ENCODE measurements at places on chromosomes 2 and 18. TPM values are rescaled to one million over a fixed set of nuclear protein-coding genes. Genes with fewer than 3 reads are reported as not detected.

- DNase-seq: peak; percentile 55
Measured at GRCh38 chr2:102185347-102185746, 1.5 kb upstream of the IL1RL2 start.

GRCh38 chr2:162678551-162678950, 160.0 kb downstream of the KCNH7 start:
- no peak for DNase-seq

SLC5A7 gene
- total RNA-seq: not detected

BCL2L11 gene
- total RNA-seq: 16.4 TPM

DNA sequence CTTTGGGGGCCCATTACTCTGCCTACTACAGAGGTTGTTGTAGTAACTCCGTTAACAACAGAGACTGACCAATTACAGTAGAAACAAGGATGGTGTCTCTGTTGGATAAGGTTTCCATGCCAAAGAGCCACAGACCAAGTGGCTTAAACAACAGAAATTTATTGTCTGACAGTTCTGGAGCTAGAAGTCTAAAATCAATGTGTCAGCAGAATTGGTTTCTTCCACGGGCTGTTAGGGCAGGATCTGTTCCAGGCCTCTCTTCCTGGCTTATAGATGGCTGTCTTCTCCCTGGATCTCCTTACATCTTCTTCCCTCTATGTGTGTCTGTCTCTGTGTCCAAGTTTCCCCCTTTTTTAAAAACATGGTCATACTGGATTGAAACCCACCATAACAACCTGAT, 135.3 kb downstream of the AKAIN1 start:
- no peak for DNase-seq

CRYGC gene
- not detected for total RNA-seq

PPIL3 gene
- total RNA-seq: 29.0 TPM

- no peak for DNase-seq
Measured at GRCh38 chr2:95267458-95268210, 6.6 kb upstream of the PROM2 start.

DNA sequence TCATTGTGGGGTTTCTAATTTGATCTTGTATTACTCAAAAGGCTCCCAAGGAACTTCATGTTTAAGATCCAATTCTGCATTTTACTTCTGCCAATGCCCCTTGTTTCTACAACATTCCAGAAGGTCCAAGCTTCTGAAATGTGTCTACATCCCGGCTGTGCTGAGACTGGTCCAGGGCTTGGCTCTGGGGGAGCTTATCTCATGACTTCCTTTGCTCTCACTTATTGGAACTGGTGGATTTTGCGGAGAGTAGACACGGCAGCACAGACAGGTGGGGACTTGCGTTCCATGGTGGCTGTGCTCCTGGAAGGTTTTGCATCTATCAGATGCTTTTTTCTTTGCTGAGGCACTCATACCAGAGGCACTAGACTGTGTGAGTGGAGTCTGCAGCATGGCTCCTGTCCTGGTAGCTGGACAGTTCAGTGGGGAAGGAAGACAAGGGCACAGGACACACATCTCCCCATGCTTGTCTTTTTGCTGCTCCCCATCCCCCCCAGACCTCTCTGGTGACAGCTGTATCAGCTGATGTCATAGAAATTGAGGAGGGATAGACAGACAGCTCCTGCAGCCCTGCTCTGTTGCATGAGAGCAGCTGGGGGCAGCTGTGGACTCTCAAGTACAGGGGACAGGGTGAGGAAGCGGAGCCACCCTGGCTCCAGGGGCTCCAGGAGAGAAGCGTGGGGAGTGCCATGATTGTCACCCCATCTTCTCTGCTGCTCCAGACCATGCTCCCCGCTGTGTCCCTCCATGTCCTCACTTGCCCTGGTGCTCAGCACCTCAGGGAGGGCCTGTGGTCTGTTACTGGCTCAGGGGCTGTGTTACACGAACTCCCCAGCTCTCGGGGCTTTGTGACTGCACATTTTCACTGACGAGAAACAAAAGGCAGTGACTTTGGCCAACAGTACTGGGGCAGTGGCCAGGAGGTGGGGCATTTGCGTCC, 46.0 kb downstream of the ACAA2 start:
- no peak for DNase-seq

GRCh38 chr2:652881-653480, 24.2 kb downstream of the TMEM18 start:
- DNase-seq: no peak

- DNase-seq: no peak
Measured at GRCh38 chr18:43868497-43868995, 591.3 kb upstream of the SYT4 start.

DNA sequence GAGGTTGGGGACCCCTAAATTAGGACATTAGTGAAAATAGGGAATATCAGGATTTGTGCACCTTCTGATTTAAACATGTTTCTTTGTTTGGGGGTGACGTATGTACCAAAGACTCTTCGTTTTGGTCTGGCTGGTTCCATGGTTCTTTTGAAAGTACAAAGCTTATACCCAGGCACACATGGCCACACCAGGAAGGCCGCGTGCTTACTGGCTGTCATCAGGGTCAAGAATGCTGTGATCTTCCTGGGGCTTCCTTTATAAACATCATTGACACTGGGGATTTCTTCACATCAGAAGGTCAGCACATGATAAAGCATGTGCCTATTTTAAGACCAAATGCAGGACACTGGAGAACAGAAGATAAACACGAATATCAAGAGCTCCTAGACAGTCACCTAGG, 230.6 kb upstream of the ID2 start:
- no peak for DNase-seq

GRCh38 chr2:230043461-230043860, 25.3 kb downstream of the SLC16A14 start:
- DNase-seq: no peak

GRCh38 chr2:209519906-209520305, 96.1 kb downstream of the MAP2 start:
- DNase-seq: no peak

DNA sequence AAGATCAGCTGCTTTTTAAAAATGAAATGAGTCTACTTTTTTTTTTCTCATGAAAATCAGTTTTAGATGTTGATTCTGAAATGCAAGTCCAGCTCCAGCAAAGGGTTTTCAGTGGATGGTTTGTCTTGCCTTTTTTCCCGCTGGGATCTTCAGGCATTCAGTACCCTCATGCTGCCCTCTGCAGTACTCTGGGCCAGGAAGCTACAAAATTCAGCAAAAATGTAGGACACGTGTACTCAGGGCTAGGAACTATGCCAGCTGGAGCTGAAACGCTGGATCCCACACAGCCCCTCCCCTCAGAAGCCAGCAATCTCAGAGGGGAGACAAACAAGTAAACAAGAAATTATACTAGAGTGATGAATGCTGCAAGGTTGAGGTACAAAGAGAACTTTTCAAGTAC, 97.3 kb downstream of the MMADHC start:
- DNase-seq: no peak

DNA sequence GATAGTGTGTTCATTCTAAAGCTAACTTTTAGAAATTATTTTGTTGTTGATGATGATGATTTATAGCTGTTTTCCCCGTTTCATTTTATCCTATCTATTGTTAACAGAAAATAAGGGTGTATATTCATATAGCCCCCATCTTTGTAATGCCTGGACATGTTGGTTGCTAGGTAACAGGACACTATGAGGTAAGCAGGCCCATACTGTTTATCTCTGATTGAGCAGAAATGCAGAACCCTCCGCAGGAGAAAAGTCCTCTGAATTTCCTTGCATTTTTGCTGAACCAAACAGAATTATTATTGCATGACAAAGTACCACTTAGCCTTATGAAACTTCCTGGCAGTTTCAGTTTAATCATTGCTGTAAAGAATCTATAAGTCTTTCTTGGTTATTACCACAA, 339.4 kb downstream of the DCC start:
- no peak for DNase-seq

COL4A4 gene
- total RNA-seq: under 0.01 TPM

- no peak for DNase-seq
Measured at GRCh38 chr18:50606609-50607008, 46.7 kb downstream of the MAPK4 start.

MAP3K19 gene
- not detected for total RNA-seq

DNA sequence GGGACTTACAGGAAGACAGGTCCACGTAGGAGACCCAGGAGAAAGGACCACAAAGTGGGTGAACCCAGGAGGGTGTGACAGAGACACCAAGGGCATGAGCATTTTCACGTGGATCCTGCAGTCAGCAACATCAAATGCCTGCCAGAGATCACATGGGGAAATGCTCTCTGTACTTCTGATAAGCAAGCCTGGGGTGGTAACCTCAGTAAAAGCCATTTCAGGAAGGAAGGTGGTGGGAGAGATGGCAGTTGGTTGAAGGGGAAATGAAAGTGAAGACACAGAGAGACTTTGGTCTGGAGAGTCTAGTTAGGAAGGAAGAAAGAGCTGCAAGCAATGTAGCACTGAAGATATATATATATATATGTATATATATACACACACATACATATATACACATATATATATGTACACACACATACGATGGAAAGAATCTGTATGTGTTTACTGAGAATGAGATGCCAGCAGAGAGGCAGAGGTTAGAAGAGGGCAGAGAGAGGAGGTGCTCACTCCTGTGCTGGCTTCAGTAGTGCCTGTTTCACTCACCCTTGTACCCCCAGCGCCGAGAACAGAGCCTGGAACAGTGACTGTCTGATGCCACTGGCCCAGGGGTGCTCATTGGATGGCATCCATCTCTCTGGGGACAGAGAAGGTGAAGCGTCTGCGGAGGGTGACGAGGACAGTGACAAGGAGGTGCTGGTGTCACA, 314.9 kb downstream of the AFF3 start:
- no peak for DNase-seq

- DNase-seq: no peak
Measured at GRCh38 chr2:217776631-217777030, 226.2 kb downstream of the TNS1 start.

DNA sequence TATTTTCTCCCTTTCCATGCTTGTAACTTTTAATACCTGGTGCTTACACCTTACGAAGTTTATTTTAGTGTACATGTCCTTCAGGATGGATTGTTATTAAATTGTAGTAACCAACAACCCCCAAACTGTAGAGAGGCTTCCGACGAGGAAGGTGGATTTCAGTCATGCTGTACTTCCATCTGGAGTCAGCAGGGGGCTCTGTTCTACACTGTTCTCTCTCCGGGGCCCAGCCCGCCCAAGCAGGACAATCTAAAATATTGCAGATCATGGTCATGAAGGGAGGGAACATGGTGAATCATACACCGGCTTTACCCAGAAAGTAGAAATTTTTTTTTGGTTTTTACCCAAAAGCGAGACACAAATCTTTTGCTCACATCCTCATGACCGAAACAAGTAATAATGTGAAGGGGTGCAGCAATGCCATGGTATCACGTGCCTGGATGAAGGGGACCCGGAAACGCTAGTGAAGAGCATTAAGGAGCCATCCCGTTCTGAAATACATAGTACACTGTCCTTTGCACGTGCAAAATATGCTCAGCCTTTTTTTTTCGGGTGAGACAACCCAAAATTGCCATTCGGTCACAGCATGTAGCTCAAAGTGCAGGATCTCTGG, 884.8 kb downstream of the EPHA4 start:
- peak; percentile 47 for DNase-seq

DNA sequence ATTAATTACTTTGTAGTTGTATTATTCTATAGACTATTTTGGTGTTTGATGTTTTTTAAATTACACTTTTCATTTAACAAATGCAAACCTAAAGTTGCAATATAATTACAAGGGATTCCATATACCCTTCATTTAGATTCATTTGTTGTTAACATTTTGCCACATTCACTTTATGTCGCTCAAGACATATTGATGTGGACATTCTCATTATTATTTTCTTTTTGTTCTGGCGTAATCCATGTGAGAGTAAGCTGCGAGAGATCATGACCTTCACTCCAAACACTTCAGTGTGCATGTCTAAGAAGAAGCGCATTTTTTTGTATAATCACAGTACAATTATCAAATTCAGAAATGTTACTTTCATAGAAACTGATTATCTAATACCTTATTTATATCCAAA, 280.6 kb downstream of the CALCRL start:
- no peak for DNase-seq

PAIP2B gene
- 0.47 TPM for total RNA-seq

DNA sequence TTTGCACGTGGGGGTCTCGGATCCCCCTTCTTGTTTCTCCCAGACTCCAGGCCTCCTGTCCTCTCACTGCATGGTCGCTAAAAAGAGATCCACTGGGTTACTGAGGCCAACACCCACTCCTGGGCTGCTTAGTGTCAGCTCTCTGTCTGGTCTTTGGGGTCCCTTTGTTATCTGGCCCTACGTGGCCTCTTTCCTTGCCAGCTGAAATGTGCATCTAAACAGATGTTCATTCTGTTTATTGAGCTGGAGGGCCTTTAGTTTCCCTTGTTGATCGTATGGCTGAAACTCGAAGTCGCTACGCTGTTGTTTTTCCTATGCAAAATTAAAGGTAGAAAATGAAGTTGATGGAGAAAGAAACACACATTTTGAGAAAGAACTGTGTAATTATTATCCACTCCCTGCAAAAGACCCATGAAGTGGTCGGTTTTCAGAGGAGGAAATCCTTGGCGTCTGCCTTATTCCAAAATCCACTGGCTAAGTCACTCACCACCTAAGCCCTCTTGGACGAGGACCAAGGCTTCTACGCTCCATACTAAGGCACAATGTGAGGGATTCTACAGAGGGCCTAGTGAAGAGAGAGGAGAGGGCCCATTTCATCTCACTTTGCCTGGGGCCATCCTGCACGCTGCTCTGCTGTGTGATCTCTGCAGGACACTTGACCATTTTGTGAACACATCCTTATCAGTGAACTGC, 105.3 kb downstream of the GLI2 start:
- no peak for DNase-seq

- DNase-seq: no peak
Measured at GRCh38 chr18:79699653-79700052, 20.1 kb downstream of the CTDP1 start.

DNA sequence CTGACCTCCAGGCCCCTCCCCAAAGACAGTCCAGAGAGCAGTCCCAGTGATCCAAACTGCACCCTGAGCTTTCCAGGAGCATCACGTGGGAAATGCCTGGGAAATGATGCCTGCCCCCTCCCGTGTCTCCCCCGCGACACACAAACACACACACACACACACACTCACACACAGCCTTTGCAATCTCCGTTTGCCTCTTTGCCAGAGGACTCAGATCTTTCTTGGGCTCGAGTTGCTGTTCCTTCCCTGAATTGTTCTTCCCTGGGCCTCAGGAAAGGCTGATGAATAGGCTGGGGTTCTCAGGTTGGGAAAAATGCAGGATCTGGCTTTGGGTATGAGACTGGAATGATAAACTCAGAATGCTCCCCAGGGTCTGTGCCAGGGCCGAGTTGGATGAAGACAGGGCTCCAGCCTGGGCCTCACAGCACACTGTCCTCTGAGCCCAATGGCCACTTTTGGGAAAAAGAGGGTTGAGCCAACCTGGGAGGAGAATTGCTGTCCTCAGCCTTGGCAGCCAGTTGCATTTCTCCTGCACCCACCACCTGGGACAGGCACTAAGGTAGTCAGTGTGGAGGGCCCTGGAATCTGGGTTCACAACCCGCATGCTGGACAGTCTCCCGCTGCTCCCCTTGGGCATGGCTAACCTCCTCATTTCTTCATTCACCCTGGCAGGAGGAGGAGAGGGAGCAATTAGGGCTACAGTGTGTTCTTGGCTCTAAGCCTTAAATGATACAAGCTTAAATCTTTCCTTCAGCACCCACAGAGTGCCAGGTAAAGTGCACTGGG, 43.9 kb upstream of the ATP6V1B1 start:
- no peak for DNase-seq

- no peak for DNase-seq
Measured at GRCh38 chr2:27306573-27307286, 1.5 kb downstream of the UCN start.

- DNase-seq: no peak
Measured at GRCh38 chr2:88265352-88266303, 95.5 kb downstream of the THNSL2 start.

GRCh38 chr2:227447606-227448005, 24.4 kb upstream of the AGFG1 start:
- no peak for DNase-seq
